Aortic smooth muscle cell (primary cell): ENCODE measurements at places on chromosomes 6 and 20. TPM values are rescaled to one million over a fixed set of nuclear protein-coding genes. Genes with fewer than 3 reads are reported as not detected.

FERMT1 gene
- 0.53 and 1.2 TPM in 2 replicates for total RNA-seq

CNKSR3 gene
- 6.7 and 15.5 TPM in 2 replicates for total RNA-seq

NDRG3 gene
- 21.1 and 36.2 TPM in 2 replicates for total RNA-seq

SIRPG gene
- not detected in 2 replicates for total RNA-seq

BTN1A1 gene
- total RNA-seq: under 0.01 TPM in 1 of 2 replicates, not detected in the other

RUNX2 gene
- total RNA-seq: 0.44 and 0.79 TPM in 2 replicates

POPDC3 gene
- total RNA-seq: 0.44 and 0.92 TPM in 2 replicates

NTSR1 gene
- total RNA-seq: 0.87 and 1.3 TPM in 2 replicates

TUBB2B gene
- total RNA-seq: 1.4 and 2.1 TPM in 2 replicates

OR2J3 gene
- total RNA-seq: not detected in 2 replicates
